ENCODE measurements at places on chromosomes 6 and 20.

DNA sequence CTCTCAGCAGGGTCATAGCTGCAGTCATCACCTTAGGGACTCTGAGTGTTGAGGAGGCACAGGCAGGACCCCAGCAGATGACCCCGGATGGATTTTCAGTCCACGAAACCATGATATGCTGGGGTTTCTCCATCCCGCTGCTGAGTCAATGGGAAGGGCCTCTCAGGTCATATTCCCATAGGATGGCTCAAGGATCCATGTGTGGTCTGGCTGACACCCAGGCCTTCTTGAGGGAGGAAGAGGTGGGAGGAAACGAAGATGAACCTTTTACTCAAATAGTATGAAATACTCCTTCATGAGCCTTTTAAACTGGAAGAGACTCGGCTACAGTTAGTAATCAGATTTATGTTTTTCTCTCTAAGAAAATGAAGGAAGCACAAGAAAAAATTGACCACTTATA, 10.3 kb upstream of the RALY start:
- DNase-seq = no peak

DNA sequence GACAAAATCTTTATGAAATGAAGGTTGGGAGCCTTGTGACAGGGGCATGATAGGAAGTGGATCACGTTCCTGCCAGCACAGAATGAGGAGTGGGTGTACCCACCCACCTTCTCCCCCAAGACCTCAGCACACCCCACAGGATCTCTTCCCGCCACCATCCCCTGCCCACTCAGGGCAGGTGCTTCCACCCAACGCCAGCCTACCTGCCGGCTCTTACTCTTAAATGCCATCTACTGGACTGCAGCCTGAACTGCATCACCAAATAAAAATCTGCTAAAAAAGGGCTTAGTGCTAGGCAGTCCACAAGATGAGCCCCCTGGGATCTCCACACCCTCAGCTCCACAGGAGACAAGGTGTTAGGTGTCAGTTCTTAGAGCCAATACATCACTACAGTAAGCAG, 20.6 kb downstream of the DTNBP1 start:
- no peak for DNase-seq

DNA sequence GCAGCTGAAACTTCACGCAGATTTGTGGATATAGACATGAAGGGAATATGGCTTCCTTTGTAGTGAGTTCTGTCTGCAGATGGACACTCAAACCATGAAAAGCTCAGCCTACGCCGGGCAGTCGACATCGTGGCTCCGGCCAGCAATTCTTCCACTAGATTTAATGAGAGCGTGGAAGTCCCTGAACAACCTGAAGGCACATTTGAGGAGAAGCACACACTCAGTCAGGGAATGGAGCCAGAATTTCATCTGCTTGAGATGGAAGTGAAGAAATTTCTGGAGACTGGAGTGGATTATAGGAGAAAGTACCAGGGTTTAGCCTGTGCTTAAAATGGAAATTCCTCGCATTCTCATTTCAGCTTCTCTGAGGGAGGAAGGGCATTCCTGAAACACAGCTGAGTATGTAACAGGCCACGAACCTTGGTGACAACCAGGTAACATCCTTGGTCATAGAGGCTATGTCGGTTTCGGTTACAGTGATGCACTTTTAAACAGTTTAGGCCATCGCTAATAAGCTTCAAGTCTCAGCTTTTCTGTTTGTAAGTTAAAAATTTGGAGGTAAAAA, 80.5 kb upstream of the AGPAT4 start:
- DNase-seq = no peak

DNA sequence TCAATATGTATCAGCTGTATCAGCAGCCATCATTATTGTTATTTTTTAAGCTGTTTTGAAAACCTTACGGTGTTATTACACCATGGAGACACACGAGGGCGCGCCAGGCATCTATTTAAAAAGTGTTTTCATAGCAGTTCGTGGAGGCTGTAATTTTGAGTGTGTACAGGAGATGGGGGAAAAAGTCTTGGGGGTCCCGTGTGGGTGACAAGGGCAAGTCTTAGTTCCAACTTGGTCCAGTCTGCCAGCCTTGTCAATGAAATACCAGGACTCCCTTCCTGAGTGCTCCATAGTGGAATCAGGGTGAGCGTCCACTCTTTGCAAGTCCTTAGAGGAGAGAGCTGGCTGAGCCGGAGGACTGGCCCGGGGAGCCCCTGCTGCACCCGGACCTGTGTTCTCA, 43.3 kb downstream of the SLC2A10 start:
- DNase-seq = peak; percentile 22

DNA sequence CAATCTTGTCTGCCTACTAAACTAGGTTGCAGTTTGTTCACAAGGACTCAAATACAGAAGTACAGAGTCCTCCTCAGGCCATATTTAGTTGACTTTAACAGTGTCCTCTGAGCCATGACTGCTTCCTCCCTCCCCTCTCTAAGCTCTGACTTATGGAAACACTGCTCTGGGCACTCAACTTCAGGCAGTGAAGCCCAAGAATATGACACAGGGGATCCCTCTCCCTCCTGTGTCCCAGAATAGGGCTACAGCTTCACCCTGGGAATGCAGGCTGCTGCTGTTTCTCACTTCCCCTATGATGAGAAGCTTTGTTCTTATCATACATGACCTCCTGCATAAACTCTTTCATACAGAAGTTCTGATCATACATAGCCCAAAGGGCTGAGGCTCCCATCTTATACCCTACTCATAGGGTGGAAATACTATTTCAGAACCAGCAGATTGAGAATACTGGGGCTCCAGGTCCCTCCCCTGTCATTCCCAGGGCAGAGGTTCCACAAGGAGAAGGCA, 97.3 kb upstream of the UST start:
- DNase-seq = no peak

DNA sequence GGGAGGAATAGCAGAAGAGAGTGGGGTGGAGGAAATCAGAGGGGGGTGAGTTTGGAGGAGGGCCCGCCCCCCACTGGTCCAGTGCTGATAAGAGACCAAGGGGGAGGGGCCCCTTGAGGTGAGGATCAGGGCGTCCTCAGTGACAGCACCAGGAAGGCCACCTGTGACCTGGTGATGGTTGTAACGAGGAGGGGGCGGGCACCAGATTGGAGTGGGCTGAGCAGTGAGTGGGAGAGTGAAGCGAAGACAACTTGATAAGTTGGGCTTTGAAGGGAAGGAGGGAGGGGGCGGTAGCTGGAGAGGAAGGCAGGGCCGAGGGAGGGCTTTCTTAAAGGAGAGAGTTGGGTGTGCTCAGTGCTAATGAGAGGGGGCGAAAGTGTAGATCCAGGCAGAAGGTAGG, 30.7 kb downstream of the CDH22 start:
- no peak for DNase-seq

DNA sequence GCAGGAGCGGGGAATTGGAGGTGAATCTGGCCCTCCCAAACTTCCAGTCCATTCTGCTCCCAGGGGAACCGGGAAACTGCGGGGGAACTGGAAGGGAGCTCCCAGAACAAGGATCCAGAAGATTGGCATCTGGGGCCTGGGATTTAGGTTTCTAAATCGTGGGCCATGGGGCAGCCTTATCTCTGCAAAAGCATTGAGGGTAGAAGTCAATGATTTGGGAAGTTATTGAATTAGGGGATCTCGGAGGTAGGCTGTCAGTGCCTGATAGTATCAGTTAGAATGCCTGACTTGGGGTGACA, 45.1 kb downstream of the HNF4A start:
- DNase-seq = no peak

Measured in stimulated activated CD4-positive, alpha-beta T cell treated with anti-CD3 and anti-CD28 coated beads, Interleukin-1b, Interleukin-23, amount 100 ng/mL, for 1 hour (primary cell).